CD4-positive, CD25-positive, alpha-beta regulatory T cell (primary cell): ENCODE measurements at places on chromosomes 16 and 17.

GRCh38 chr16:54429029-54429428 is 142.4 kb upstream of the IRX3 start:
- no peaks in the 10 kb centered on the region for H3K4me1 ChIP-seq
- no peaks in the 10 kb centered on the region for H3K36me3 ChIP-seq
- H3K27me3 ChIP-seq = peaks cover 5% of the 10 kb centered on the region
- no peak overlapping the region for H3K4me3 ChIP-seq
- DNase-seq = no peak

GRCh38 chr17:76492123-76492988 is 8.9 kb downstream of the RHBDF2 start:
- no peaks in the 10 kb centered on the region for H3K36me3 ChIP-seq
- H3K27me3 ChIP-seq = no peaks in the 10 kb centered on the region
- no peak overlapping the region for H3K4me3 ChIP-seq
- peaks cover 18% of the 10 kb centered on the region for H3K4me1 ChIP-seq
- DNase-seq = no peak

- no peaks in the 10 kb centered on the region for H3K27me3 ChIP-seq
- peak; percentile 29 for DNase-seq
- H3K27ac ChIP-seq = no peak overlapping the region
- H3K36me3 ChIP-seq = peaks cover 41% of the 10 kb centered on the region
Measured at GRCh38 chr17:15981208-15981607, 18.3 kb downstream of the ZSWIM7 start.

- H3K27ac ChIP-seq = no peak overlapping the region
- H3K4me3 ChIP-seq = no peak overlapping the region
- H3K36me3 ChIP-seq = no peaks in the 10 kb centered on the region
- no peak for DNase-seq
- no peaks in the 10 kb centered on the region for H3K4me1 ChIP-seq
- H3K27me3 ChIP-seq = no peaks in the 10 kb centered on the region
Measured at GRCh38 chr16:79653373-79653891, 52.9 kb upstream of the MAF start.

- DNase-seq = no peak
- H3K4me3 ChIP-seq = no peak overlapping the region
- no peak overlapping the region for H3K27ac ChIP-seq
- H3K36me3 ChIP-seq = no peaks in the 10 kb centered on the region
- H3K4me1 ChIP-seq = peaks cover 34% of the 10 kb centered on the region
Measured at GRCh38 chr17:74466828-74467184, 372 bp downstream of the CD300A start.

DNA sequence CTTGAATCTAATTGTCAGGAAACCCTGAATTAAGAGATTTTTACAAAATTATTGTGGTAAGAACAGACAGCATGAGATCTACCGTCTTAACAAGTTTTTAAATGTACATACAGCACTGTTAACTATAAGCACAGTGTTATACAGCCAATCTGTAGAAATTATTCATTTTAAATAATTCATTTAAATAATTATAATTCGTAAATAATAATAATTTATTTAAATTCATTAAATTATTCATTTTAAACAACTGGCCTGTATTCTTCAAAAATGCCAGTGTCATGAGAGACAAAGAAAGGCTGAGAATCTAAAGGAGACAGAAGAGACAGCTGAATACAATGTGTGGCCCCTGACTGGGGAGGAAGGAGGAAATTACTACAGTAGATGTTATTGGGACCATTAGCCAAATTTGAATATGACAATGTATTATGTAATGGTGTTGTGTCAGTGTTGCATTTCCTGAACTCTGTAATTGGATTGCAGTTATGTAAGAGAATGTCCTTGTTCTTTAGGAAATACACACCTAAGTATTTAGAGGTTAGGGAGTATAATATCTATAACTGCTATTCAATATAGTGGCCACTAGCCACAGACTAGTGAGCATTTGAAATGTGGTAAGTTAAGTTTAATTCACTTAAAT is 2.3 kb downstream of the RSAD1 start:
- no peaks in the 10 kb centered on the region for H3K27me3 ChIP-seq
- DNase-seq = no peak

DNA sequence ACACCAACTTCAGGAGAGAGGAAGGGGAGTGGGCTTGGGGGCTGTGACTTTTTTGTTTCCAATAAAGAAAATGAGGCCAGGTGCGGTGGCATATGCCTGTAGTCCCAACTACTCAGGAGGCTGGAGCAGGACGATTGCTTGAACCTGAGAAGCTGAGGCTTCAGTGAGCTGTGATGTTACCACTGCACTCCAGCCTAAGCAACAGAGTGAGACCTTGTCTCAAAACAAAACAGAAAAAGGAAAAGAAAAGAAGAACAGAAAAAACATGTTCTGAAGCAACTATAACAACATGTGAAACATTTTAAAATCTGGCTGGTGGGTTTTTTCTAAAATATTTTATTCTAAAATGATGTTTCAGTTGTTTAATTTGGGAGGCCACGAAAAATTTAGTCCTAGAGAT is 554.0 kb upstream of the ZFHX3 start:
- no peaks in the 10 kb centered on the region for H3K27me3 ChIP-seq
- DNase-seq = no peak
- H3K27ac ChIP-seq = no peak overlapping the region
- H3K4me1 ChIP-seq = no peaks in the 10 kb centered on the region

GRCh38 chr17:21297597-21297996 is 13.1 kb downstream of the MAP2K3 start:
- H3K4me1 ChIP-seq = no peaks in the 10 kb centered on the region
- H3K27ac ChIP-seq = no peak overlapping the region
- peaks cover 54% of the 10 kb centered on the region for H3K36me3 ChIP-seq

DNA sequence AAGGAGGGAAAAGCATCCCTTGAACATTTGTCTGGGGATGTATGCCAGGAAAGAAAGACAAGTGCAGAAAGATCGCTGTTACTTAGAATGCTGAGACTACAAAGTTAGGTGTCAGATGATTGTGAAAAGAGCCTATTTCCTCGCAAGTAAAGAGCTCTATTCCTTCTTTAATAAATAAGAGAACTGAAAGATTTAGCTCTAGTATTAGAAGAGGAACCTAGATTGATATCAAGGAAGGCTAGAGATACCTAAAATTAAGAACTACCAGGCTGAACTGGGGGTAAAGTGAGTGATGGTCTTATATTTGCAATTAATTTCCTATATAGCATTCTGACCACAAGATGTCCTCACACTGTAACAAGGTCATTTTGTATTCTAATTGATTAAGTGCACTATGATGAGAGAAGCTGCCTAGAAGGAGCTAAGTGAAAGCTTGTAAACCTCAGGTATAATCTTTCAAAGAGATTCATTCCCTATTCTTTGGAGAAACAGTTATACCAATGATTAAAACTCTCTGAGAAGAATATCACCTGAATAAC is 62.3 kb downstream of the SSH2 start:
- no peaks in the 10 kb centered on the region for H3K36me3 ChIP-seq
- DNase-seq = peak; percentile 7
- H3K4me1 ChIP-seq = no peaks in the 10 kb centered on the region
- no peak overlapping the region for H3K4me3 ChIP-seq
- no peak overlapping the region for H3K27ac ChIP-seq

- DNase-seq = no peak
- H3K4me3 ChIP-seq = no peak overlapping the region
- H3K27me3 ChIP-seq = no peaks in the 10 kb centered on the region
- no peak overlapping the region for H3K27ac ChIP-seq
- H3K4me1 ChIP-seq = peaks cover 20% of the 10 kb centered on the region
- H3K36me3 ChIP-seq = peaks cover 38% of the 10 kb centered on the region
Measured at GRCh38 chr16:87705771-87706277, 60.0 kb downstream of the KLHDC4 start.

- H3K36me3 ChIP-seq = no peaks in the 10 kb centered on the region
- no peak for DNase-seq
- no peak overlapping the region for H3K27ac ChIP-seq
- H3K27me3 ChIP-seq = peaks cover 2% of the 10 kb centered on the region
- no peak overlapping the region for H3K4me3 ChIP-seq
- no peaks in the 10 kb centered on the region for H3K4me1 ChIP-seq
Measured at GRCh38 chr16:49482690-49483089, 109.1 kb downstream of the C16orf78 start.

DNA sequence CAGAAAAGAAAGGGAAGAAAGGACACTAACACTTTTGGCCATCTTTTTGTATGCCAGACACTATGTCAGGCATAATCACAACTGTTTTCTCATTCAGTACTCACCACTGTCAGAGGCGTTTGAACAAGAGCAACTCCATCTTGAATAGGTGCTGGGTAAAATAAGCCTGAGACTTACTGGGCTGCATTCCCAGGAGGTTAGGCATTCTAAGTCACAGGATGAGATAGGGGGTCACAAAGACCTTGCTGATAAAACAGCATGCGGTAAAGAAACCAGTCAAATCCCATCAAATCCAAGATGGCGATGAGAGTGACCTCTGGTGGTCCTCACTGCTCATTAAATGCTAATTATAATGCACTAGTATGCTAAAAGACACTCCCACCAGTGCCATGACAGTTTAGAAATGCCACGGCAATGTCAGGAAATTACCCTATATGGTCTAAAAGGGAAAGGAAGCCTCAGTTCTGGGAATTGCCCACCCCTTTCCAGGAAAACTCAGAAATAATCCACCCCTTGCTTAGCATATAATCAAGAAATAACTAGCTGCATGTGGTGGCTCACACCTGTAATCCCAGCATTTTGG is 14.9 kb upstream of the LYRM9 start:
- H3K27ac ChIP-seq = no peak overlapping the region
- H3K36me3 ChIP-seq = no peaks in the 10 kb centered on the region
- H3K4me3 ChIP-seq = no peak overlapping the region
- peak; percentile 17 for DNase-seq
- no peaks in the 10 kb centered on the region for H3K4me1 ChIP-seq
- peaks cover 12% of the 10 kb centered on the region for H3K27me3 ChIP-seq

GRCh38 chr17:80068301-80069222 is 32.1 kb downstream of the CCDC40 start:
- no peak overlapping the region for H3K27ac ChIP-seq
- peaks cover 6% of the 10 kb centered on the region for H3K4me1 ChIP-seq
- no peak for DNase-seq
- no peaks in the 10 kb centered on the region for H3K36me3 ChIP-seq
- no peaks in the 10 kb centered on the region for H3K27me3 ChIP-seq

- peaks cover 8% of the 10 kb centered on the region for H3K4me1 ChIP-seq
- no peak for DNase-seq
- peaks cover 3% of the 10 kb centered on the region for H3K27me3 ChIP-seq
Measured at GRCh38 chr17:54901230-54901822, 674 bp downstream of the TOM1L1 start.

DNA sequence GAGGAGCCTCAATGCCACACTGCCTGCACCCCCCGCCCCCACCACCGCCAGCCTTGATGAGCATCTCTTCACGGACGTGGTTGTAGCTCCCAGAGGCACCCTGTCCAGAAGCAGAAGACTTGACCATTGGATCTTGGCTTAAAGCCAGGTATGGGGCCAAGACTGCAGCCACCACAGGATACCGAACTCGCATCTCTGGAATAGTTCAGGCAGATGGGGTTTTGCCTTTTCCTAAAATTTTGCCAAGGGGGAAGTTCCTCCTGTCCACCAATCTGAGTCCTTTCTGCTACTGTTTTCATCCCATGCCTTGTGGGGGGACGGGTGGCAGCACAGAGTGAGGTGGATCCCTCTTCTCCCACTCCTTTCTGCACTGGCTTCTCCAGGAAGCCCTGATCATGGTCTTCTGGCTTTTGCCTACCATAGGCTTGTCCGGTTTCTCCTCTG is 939 bp downstream of the CORO6 start:
- no peaks in the 10 kb centered on the region for H3K36me3 ChIP-seq
- H3K27me3 ChIP-seq = no peaks in the 10 kb centered on the region
- H3K4me3 ChIP-seq = no peak overlapping the region
- H3K27ac ChIP-seq = no peak overlapping the region

DNA sequence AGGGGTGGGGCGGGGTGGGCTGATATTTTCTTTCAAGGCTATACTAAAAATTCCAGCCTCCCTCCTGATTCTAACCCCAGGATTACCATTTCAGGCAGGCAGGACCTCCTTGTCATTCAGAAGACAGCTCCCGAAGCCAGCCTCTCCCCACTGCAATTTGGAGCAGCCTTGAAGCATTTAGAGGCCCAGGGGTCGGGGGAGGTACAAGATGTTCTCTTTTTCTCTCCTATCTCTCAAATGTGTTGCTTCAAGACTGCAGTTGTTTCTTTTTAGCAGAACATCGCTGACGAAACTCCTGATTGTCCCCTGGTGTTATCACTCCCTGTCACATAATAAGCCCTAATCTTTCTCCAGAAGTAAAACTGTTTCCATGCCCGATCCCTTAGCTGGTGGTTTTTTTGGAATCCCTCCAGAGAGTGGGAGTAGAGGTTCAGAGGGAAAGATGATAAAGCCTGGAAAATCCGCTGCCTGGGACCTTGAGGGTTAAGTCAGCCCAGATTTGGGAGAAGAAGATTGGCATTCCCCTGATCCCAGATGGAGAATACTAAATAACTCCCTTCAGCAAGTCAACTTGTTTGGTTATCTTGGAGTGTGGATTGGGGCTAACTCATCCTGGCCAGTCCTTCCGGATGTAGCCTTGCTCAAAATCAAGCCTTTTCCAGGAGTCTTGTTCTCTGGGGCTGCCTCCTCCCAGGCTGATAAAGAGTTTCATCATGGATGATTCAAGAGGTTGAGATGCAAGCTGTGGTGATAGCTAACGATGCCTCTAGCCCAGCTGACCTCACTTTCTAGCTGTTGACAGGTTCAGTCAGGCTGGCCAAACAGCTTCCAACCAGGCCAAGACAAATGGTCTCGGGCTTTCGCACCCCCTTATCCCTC is 71.3 kb downstream of the SOX9 start:
- no peak overlapping the region for H3K27ac ChIP-seq
- H3K4me3 ChIP-seq = no peak overlapping the region
- H3K27me3 ChIP-seq = no peaks in the 10 kb centered on the region
- DNase-seq = no peak
- H3K4me1 ChIP-seq = no peaks in the 10 kb centered on the region

GRCh38 chr16:77375396-77375795 is 59.4 kb downstream of the ADAMTS18 start:
- no peaks in the 10 kb centered on the region for H3K27me3 ChIP-seq
- DNase-seq = no peak
- H3K36me3 ChIP-seq = no peaks in the 10 kb centered on the region
- no peak overlapping the region for H3K27ac ChIP-seq
- no peaks in the 10 kb centered on the region for H3K4me1 ChIP-seq
- H3K4me3 ChIP-seq = no peak overlapping the region

DNA sequence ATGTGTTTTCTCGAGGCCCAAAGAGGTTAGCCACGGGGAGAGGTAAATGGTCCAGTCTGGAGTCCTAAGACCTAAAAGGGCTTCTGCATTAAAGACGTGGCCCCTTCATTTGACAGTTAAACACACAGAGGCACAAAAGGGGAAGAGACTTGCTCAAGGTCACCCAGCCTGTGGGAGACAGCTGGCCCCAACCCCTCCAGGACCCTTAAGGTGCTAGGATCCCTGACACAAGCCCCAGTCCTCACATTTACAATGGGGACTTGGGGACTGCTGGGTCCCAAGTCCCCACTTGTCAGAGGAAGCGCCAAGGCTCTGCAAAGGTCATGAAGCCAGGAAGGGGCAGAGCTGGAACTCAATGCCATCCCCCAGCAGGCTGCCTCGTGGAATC is 1.7 kb downstream of the ABAT start:
- peaks cover 18% of the 10 kb centered on the region for H3K4me1 ChIP-seq
- no peaks in the 10 kb centered on the region for H3K27me3 ChIP-seq
- H3K4me3 ChIP-seq = no peak overlapping the region
- DNase-seq = no peak
- no peak overlapping the region for H3K27ac ChIP-seq

- H3K27me3 ChIP-seq = no peaks in the 10 kb centered on the region
- H3K4me1 ChIP-seq = peaks cover 67% of the 10 kb centered on the region
- peaks cover 24% of the 10 kb centered on the region for H3K36me3 ChIP-seq
- H3K27ac ChIP-seq = peak overlapping the region; percentile 72
Measured at GRCh38 chr16:3575491-3575890, 1.7 kb downstream of the NLRC3 start.
